ENCODE measurements at places on chromosomes 7 and 10. TPM values are rescaled to one million over a fixed set of nuclear protein-coding genes. Genes with fewer than 3 reads are reported as not detected.
A peak's percentile ranks its signal among the peaks of the same experiment; 100 is the strongest.

MUC12 gene
- total RNA-seq, result not detected

NPSR1 gene
- total RNA-seq, result not detected

PHYHIPL gene
- not detected for total RNA-seq

TMEM213 gene
- not detected for total RNA-seq

WDR37 gene
- 15.2 TPM for total RNA-seq

CHST15 gene
- 0.07 TPM for total RNA-seq

RPEL1 gene
- not detected for total RNA-seq

OR2A1 gene
- total RNA-seq, result not detected

MYH16 gene
- total RNA-seq, result not detected

NOLC1 gene
- total RNA-seq, result 37.6 TPM

KCNIP2 gene
- total RNA-seq, result 0.61 TPM

LIPN gene
- total RNA-seq, result not detected

PPP1R17 gene
- 7.9 TPM for total RNA-seq

RADIL gene
- total RNA-seq, result not detected

GARIN1A gene
- 1.8 TPM for total RNA-seq

MYOZ1 gene
- total RNA-seq, result not detected

LAMB1 gene
- total RNA-seq, result not detected

DNAH11 gene
- not detected for total RNA-seq

GRCh38 chr7:111083413-111083812, 7.5 kb upstream of the LRRN3 start:
- no peak for DNase-seq
- no peaks in the 10 kb centered on the region for H3K36me3 ChIP-seq
- no peaks in the 10 kb centered on the region for H3K27me3 ChIP-seq

GRCh38 chr7:140640060-140640637, 464 bp downstream of the DENND2A start:
- H3K27me3 ChIP-seq, result no peaks in the 10 kb centered on the region
- no peaks in the 10 kb centered on the region for H3K4me1 ChIP-seq
- no peak overlapping the region for H3K27ac ChIP-seq
- no peaks in the 10 kb centered on the region for H3K36me3 ChIP-seq
- H3K4me3 ChIP-seq, result no peak overlapping the region

DNA sequence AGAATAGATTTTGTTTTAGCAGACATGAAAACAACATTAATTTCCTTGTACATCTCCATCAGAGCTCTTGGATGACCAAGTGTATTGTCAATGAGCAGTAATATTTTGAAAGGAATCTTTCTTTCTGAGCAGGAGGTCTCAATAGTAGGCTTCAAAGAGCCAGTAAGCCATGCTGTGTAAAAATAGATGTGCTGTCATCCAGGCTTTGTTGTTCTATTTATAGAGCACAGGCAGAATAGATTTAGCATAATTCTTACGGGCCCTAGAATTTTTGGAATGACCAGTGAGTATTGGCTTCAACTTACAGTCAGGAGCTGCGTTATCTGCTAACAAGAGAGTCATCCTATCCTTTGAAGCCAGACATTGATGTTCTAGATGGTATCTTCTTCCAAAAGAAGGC, 19.0 kb downstream of the MINPP1 start:
- H3K4me1 ChIP-seq, result no peaks in the 10 kb centered on the region
- peaks cover 12% of the 10 kb centered on the region for H3K36me3 ChIP-seq
- no peak for DNase-seq
- no peak overlapping the region for H3K4me3 ChIP-seq
- no peaks in the 10 kb centered on the region for H3K27me3 ChIP-seq
- H3K27ac ChIP-seq, result no peak overlapping the region

DNA sequence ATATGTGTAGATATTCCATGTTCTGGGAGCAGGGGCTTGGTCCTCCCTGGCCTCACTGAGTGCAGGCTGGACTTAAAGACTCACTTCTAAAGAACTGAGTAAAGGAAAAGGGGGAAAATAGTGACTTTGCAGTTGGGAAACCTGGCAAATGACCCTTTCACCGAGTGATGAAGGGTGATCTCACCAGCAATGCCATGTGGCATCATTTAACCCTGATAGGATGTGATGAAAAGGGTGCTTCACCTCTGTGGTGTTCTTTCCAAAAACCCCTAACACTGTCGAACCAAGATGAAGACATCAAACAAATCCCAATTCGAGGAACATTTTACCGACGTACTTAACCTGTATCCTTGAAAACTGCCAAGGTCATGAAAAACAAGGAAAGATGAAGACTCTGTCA, 71.9 kb downstream of the AOAH start:
- no peak overlapping the region for H3K27ac ChIP-seq
- H3K36me3 ChIP-seq, result no peaks in the 10 kb centered on the region
- H3K4me1 ChIP-seq, result no peaks in the 10 kb centered on the region
- no peak for DNase-seq
- no peaks in the 10 kb centered on the region for H3K27me3 ChIP-seq

GRCh38 chr10:50552771-50553535, 70.8 kb downstream of the SGMS1 start:
- H3K36me3 ChIP-seq, result no peaks in the 10 kb centered on the region
- no peaks in the 10 kb centered on the region for H3K27me3 ChIP-seq
- no peaks in the 10 kb centered on the region for H3K4me1 ChIP-seq
- no peak overlapping the region for H3K4me3 ChIP-seq
- H3K27ac ChIP-seq, result no peak overlapping the region

DNA sequence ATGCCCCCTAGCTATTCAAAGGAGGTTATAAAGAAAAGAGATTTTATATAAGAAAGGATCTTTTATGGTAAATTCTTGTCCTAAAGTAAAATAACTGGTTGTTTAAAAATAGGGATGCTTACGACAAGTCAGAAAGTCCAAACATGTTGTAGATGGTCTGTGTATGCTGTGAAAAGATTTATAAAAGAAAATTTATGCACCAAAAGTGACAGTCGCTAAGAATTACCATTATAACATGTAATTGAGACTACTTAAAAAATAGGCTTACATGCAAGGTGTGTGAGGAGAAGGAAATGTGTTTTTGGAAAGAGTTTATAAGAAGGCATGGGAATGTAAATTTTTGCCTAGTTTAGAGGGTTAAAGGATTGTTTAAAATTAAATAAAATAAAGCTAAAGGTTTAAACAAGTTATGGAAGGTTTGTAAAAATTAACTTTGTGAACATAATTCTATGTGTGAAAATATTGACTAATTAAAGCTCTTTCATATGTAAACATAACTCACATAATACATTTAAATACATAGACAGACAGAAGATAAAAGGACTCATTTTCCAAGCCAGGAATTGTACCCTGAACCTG, 118.5 kb downstream of the LYZL1 start:
- H3K27ac ChIP-seq, result no peak overlapping the region
- no peaks in the 10 kb centered on the region for H3K36me3 ChIP-seq
- no peaks in the 10 kb centered on the region for H3K4me1 ChIP-seq
- H3K4me3 ChIP-seq, result no peak overlapping the region

DNA sequence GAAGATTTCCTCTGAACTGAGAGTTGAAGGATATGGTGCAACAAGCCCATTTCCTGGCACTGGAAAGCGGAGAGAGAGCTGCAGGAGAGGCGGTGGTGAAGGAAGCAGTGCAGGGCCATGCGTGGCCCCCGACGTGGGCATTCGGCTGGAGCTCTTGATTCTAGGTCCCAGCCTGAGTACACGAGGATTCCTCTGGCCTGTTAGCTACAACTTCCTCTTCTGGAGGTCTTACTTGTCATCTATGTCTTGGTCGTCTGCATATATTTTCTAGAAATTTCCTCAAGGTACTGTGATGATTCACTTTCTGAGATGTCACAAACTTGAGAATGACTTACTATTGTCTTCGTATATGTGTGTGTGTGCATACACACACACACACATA, 59.2 kb upstream of the JAZF1 start:
- no peaks in the 10 kb centered on the region for H3K36me3 ChIP-seq
- H3K4me1 ChIP-seq, result no peaks in the 10 kb centered on the region
- no peak overlapping the region for H3K4me3 ChIP-seq
- no peaks in the 10 kb centered on the region for H3K27me3 ChIP-seq

DNA sequence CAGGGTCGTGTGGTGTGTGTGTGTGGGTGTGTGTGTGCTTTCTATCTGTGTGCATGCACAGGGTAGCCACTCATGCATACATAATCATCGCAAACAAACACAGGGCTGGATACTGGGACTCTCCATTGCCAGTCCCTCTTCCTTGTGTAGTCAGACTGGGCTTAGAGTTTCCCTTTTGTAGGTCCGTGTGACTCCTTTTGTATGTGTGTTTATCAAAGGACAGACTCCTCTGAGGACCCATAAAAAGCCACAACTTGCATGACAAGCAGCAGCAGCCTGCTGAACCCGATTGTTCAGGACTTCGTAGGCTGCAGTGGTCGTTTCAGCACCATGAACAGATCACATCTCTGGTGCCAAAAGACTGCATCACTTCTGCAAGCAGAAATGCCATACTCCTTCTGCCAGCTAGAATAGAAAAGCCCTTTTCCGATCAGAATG, 895 bp downstream of the VSTM2A start:
- no peaks in the 10 kb centered on the region for H3K36me3 ChIP-seq
- H3K27me3 ChIP-seq, result no peaks in the 10 kb centered on the region
- no peaks in the 10 kb centered on the region for H3K4me1 ChIP-seq
- no peak overlapping the region for H3K4me3 ChIP-seq
- DNase-seq, result no peak

GRCh38 chr10:79482304-79482703, 30.0 kb upstream of the EIF5AL1 start:
- H3K4me3 ChIP-seq, result no peak overlapping the region
- no peak overlapping the region for H3K27ac ChIP-seq
- H3K4me1 ChIP-seq, result no peaks in the 10 kb centered on the region
- no peak for DNase-seq
- H3K36me3 ChIP-seq, result no peaks in the 10 kb centered on the region

DNA sequence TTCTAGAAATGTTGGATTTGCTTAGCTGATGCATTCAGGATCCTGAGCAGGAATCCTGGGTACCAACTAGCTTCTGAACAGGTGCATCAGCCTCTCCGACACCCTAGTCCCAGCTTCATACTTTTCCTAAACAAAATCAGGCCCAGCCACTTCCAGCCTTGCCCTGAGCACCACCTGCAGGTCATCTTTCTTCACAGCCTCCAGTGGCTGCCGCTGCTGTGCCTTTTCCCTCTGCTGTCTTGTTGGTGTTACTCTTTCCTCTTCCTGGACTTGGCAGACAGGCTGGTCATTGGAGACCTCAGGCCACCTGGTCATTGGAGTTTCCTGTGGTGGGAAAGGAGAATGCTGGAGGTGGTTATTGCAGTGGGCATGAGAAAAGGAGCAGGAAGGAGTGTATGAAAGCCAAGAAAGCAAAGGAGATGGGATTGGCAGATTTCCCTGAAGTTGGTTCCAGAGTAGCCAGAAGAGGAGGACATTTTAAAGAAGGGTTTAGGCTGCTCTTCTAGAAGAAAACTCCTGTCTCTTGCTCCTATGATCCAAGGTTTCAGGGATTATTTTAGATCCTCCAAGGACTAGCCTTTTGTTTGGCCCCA, 48.2 kb upstream of the NFKB2 start:
- H3K27me3 ChIP-seq, result no peaks in the 10 kb centered on the region
- H3K4me1 ChIP-seq, result peaks cover 4% of the 10 kb centered on the region
- peak; percentile 51 for DNase-seq
- H3K4me3 ChIP-seq, result no peak overlapping the region
- no peaks in the 10 kb centered on the region for H3K36me3 ChIP-seq
- H3K27ac ChIP-seq, result no peak overlapping the region

GRCh38 chr7:81173766-81174281, 255.0 kb upstream of the SEMA3C start:
- no peak for DNase-seq
- H3K36me3 ChIP-seq, result no peaks in the 10 kb centered on the region
- H3K4me3 ChIP-seq, result no peak overlapping the region
- H3K4me1 ChIP-seq, result no peaks in the 10 kb centered on the region
- H3K27me3 ChIP-seq, result no peaks in the 10 kb centered on the region

- DNase-seq, result peak; percentile 30
- H3K4me1 ChIP-seq, result peaks cover 66% of the 10 kb centered on the region
- H3K4me3 ChIP-seq, result no peak overlapping the region
- H3K27me3 ChIP-seq, result no peaks in the 10 kb centered on the region
Observed at GRCh38 chr10:69324583-69324982, 46.3 kb downstream of the HK1 start.

DNA sequence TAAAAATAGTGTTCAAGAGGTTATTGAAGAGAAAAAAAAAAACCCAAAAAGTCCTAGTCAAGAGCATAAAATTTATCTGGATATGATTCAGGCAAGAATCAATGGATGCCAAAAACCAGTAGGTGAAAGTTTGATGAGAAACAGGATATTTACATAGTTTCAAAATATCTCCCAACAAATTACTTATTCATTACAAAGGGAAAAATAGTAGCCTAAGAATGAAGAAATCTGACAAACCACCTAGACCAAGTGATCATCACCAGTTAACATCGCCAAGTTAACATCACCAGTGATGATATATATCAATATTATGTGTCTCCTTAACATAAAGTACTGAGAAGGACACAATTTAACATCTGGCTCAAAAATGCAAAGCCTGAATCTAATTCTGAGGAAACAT, 85.2 kb downstream of the RNLS start:
- H3K36me3 ChIP-seq, result no peaks in the 10 kb centered on the region
- no peak overlapping the region for H3K27ac ChIP-seq
- no peaks in the 10 kb centered on the region for H3K27me3 ChIP-seq
- H3K4me1 ChIP-seq, result no peaks in the 10 kb centered on the region

DNA sequence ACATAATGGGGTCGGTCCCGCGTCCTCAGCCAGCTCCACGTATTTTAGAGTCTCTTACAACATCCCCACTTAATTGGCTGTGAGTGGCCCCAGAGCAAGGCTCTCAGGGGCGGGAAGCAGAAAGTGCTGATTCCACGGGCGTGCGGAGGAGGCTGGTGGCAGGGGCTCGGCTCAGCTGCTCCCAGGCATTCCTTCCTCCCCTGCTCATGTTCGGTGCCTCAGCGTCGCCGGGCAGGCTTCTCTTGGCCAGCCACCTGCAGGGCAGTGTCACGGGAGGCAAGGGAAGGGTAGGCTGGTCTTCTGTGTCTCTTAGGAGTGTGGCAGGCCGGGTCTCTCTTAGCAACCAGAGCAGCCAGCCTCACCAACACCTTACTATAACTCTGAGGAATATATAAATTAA, 33.8 kb downstream of the IL15RA start:
- no peak overlapping the region for H3K4me3 ChIP-seq
- DNase-seq, result no peak
- no peaks in the 10 kb centered on the region for H3K4me1 ChIP-seq
- H3K27me3 ChIP-seq, result no peaks in the 10 kb centered on the region
- H3K36me3 ChIP-seq, result no peaks in the 10 kb centered on the region
- H3K27ac ChIP-seq, result no peak overlapping the region

Data from Karpas-422 (cell line).